ENCODE measurements at places on chromosomes 4 and X.

DNA sequence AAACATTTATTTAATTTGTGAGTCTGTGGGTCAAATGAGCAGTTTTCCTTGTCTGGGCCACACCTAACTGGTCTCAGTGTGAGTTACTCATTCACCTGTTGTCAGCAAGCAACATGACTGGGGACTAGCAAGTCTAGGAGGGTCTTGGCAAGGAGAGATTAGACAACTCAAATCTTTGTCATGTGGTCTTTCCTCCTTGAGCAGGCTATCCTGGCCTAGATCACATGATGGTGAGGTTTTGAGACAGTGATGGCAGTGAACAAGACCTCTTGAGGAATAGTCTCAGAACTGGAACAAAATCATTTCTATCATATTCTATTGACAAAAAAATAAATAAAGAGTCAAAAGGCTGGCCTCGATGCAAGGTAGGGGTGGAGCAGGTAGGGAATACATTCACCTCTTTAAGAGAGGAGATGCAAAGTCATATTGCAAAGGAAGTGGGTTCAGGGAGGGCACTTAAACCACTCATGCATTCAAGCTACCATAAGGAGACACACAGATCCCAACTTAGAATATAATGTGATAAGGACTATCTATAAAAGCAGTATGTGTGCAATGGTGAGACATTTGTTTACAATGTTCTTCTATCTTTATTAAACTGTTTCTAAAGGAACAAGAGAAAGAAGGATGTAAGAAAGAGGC is 135.7 kb downstream of the ZNF330 start:
- DNase-seq: no peak

DNA sequence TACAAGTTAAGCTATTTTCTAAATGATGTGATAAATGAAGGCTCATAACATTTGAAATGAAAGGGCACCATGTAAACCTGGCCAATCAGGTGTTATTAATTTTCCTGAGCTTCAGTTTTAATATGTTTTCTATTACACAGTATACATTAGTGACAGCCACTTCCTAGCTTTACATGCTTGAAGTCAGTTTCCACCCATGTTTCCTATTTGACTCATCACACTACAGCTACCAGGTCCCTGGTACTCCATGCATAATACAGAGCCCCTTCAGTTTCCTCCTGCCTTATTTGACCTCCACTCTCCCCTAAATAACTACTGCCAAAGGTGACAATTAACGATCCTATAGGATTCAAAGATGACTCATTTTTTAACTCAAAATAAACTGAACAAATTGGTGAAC is 18.3 kb downstream of the ZNF518B start:
- DNase-seq: no peak

DNA sequence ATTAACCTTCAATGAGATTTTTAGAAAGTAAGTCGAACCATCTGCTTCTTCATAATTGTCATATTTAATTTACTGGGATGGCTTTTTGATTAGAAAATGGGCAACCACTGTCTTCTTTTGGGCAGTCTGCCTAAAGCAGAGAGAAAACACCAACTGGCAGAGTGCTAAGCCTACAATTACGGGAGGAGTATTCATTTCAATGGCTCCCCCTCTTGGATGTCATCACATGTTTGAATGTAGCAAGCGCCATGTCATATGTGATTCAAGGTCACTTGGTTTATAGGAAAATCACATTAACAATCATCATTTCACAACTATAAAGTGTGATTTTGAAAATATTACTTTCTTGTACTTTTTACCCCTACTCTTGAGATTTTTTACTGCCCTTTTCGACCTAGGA is 261.9 kb downstream of the FRMPD4 start:
- no peak for DNase-seq

DNA sequence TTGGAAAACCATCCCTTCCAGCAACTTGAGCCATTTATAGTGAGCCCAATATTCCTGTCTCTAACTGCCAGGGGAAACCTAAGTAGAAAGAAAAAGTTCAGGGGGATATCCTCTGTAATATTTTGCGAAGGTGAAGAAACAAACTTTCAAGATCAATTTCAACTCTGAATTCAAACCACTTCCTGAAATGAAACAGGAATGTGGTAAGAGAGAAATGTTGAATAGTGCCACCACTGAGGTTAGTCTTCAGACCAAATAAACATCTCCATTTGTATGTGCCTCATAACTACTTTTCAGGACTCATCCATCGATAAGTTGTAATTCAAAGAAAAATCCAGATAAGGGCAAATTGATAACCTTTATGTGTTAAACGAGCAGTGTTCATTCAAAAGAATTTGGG is 128.7 kb downstream of the GABRB1 start:
- no peak for DNase-seq

GRCh38 chr4:78665216-78665770 is 110.9 kb upstream of the BMP2K start:
- no peak for DNase-seq

Data from NCI-H1092 (cell line).